ENCODE measurements at places on chromosomes 6 and 20.

DNA sequence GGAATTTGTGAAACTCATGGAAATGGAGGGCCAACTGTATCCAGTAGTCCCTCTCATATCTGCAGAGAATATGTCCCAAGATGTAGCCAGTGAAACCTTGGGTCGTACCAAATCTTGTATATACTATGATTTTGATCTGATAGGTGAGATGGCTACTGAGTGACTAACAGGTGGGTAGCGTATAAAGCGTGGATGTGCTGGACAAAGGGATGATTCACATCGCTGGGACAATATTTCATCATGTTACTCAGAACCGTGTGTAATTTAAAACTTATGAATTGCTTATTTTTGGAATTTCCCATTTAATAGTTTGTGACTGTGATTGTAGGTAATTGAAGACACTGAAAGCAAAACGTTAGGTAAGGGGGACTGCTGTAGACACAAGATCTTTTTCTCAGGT is 144.1 kb downstream of the SMAP1 start:
- no peak for DNase-seq

DNA sequence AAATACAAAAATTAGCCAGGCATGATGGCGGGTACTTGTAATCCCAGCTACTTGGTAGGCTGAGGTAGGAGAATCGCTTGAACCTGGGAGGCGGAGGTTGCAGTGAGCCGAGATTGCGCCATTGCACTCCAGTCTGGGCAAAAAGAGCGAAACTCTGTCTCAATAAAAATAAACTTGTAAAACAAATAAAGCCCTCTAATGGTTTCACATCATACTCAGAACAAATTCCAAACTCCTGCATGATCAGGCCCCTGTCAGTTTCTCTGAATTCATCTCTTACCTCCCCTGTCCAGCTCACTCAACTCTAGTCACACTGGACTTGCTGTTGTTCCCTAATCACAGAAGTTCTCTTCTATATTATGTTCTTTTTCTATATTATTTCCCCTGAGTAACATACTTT is 43.1 kb upstream of the SGK1 start:
- DNase-seq: no peak

GRCh38 chr6:44960898-44961297 is 367.2 kb upstream of the RUNX2 start:
- no peak for DNase-seq

DNA sequence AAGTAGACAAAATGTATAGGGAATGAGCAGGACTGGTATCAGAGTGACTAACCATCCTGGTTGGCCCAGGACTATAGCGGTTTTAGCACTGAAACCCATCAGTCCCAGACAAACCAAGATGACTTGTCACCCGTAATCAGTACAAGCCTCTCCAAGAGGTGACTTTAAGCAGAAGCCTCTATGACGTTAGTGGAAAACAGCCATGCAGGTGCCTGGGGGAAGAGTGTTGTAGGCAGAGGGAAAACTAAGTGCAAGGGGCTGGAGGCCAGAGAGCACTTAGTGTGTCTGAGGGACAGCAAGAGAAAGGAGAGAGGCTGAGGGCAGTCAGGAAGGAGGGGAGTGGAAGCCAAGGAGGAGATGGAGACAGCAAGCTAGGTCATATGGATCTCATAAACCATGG is 2.1 kb downstream of the SGK2 start:
- no peak for DNase-seq

- no peak for DNase-seq
Observed at GRCh38 chr6:41573985-41574384, 27.8 kb downstream of the FOXP4 start.

- no peak for DNase-seq
Observed at GRCh38 chr6:129981598-129981997, 36.8 kb upstream of the L3MBTL3 start.

DNA sequence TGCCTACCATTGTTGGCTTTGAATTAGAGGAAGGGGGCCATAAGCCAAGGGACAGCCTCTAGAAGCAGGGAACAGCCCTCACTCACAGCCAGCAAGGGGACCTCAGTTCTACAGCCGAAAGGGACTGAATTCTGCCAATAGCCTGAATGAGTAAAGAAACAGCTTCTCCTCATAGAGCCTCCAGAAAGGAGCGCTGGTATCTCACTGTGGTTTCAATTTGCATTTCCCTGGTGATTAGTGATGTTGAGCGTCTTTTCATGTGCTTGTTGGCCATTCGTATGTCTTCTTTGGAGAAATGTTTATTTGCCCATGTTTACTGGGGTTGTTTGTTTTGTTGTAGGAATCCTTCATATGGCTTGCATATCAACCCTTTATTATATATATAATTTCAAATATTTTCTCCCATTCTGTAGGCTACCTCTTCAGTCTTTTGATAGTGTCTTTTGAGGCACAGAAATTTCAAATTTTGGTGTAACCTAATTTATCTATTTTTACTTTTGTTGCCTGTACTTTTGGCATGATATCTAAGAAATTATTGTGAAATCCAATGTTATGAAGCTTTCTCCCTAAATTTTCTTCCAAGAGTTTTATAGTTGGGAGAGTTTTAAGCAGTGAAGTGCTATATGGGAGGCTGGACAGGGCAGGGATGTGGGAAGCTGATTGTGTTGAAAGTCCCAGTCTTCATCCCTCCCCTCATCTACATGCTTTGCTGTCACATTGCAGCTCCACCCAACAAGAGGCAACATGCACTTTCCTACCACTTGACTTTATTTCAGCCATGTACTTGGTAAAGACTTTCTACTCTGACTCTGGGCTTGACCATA is 82.3 kb upstream of the SHLD1 start:
- no peak for DNase-seq

DNA sequence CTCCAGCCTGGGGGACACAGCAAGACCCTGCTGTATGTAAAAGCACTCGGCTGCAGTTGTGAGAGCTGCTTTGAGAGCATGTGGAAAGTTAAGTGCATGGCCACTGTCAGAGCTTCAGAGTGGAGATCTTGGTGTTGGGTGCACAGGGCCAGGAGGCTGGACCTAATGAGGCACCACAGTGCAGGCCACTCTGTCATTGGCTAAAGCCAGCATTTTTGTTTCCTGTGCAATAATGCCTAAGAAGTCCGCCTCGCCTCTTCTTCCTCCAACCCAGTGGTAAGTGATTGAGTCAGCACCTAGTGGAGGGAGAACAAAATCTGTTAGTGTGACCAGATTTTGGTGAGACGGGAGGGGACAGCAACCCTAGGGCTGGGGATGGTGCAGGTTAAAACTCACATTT is 60.6 kb downstream of the SSR1 start:
- no peak for DNase-seq

GRCh38 chr6:35596448-35597442 is 84.0 kb upstream of the TULP1 start:
- DNase-seq: no peak

DNA sequence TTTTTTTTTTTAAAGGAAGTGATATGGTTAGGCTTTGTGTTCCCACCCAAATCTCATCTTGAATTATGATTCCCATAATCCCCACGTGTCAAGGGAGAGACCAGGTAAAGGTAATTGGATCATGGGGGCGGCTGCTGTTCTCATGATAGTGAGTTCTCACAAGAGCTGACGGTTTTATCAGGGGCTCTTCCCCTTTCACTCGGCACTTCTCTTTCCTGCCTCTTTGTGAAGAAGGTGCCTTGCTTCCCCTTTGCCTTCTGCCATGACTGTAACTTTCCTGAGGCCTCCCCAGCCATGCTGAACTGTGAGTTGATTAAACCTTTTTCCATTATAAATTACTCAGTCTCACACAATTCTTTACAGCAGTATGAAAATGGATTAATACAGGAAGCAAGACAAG is 64.3 kb downstream of the ZFP64 start:
- no peak for DNase-seq

GRCh38 chr6:134511984-134512683 is 194.2 kb upstream of the SGK1 start:
- DNase-seq: no peak

GRCh38 chr6:152700427-152700826 is 2.7 kb downstream of the MYCT1 start:
- DNase-seq: no peak

DNA sequence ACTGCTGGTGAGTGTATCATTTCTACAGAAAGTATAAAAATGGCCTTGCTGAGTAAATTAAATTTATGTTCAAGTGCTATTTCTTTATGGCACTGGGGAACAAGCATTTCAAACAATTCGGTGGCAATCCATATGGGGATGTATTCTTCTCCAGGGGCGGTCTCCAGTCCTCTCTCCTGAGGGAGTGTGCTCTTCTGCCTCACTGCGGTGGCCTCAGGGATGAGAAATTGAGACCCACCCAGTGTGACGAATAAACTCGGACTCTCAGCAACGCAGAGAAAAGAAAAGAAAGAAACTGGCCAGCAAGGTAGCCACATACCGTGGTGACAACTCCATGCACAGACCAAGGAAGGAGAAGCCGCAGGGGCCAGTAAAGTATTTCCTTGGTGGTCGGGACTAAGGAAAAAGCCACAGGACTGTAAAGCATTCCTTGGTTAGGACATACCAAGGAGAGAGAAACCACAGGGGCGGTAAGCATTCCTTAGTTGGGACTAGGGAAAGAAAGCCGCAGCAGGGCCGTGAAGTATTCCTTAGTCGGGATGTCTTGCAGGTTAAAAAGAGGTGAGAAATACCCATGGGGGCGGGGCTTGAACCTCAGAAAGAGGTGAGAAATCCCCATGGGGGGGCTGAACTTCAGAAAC is 13.6 kb upstream of the GOPC start:
- no peak for DNase-seq

GRCh38 chr6:36724514-36725390 is 27.1 kb downstream of the RAB44 start:
- DNase-seq: peak; percentile 69

GRCh38 chr6:56842686-56843475 is 112.0 kb upstream of the BEND6 start:
- peak; percentile 46 for DNase-seq

DNA sequence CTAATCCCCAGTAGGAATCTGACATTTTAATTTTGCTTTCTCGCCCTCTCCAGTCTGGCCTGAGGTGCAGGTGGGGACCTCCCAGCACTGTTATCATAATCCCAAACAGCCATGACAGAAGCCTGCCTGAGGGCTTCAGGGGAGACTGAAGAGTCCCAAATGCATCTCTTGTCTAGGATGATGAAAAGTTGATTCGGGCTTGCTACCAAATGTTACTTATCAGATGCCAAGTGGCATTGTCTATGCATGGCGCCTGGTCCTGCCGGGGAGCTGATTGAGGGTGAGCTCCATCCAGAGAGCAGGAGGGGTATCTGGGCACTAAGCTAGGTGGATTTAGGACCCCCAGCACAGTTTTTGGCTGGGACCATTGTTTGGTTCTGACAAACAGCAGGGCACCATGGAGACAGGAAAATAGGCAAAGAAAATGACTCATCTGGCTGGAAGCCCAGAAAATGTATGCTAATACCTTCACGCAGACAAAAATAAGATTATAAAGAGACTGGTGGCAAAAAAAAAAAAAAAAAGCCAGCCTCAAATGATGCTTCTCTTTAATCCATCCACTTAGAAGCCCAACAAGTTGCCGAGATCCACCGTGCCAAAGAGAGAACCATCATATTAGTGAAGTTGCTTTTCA is 513.7 kb upstream of the SULF2 start:
- peak; percentile 99 for DNase-seq

- DNase-seq: no peak
Observed at GRCh38 chr6:137849181-137849980, 17.7 kb upstream of the TNFAIP3 start.

DNA sequence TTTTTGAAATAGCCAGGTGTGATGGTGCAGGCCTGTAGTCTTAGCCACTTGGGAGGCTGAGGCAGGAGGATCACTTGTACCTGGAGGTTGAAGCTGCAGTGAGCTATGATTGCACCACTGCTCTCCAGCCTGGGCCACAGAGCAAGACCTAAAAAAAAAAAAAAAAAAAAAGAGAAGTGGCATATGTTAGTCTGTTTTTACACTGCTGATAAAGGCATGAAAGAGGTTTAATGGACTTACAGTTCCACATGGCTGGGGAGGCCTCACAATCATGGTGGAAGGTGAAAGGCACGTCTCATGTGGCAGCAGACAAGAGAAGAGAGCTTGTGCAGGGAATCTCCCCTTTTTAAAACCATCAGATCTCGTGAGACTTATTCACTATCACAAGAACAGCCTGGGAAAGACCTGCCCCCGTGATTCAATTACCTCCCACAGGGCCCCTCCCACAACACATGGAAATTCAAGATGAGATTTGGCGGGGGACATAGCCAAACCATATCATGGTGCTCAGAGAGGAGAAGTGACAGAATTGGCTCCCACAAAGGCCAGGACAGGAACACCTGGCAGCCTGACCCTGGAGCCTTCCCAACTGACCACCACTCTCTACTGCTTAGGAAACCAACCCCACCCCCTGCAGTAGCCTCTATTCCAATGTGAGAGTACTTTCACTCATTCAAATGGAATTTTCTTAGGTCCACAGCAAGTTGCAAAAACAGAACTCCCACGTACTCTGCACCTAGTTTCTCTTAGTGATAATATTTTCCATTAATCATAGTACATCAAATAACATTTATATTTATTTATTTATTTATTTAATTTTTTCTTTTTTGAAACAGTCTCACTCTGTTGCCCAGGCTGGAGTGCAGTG is 29.8 kb downstream of the ARHGAP40 start:
- DNase-seq: no peak

DNA sequence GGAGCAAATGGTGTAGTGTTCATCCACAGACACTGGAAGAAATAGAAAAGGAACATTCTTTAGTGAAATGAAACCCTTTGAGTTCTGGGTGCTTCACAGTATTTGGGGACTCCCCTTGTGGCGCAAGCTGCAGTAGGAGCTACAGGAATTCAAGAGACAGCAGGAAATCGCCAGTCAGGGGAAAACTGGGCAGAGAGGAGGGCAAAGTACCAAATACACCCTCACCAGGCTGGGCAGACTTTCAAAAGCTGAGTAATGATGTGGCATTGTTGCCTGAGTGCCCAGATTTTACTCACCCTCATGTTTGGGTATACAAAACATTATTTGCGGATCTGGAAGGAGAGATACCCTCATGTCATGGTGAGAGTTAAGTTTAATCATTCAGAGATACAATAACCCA is 97.9 kb downstream of the SOD2 start:
- no peak for DNase-seq

GRCh38 chr6:40877362-40877761 is 161.7 kb downstream of the UNC5CL start:
- no peak for DNase-seq

- no peak for DNase-seq
Observed at GRCh38 chr6:6202886-6203285, 117.6 kb downstream of the F13A1 start.

- DNase-seq: no peak
Observed at GRCh38 chr6:54419885-54420284, 111.6 kb downstream of the TINAG start.

DNA sequence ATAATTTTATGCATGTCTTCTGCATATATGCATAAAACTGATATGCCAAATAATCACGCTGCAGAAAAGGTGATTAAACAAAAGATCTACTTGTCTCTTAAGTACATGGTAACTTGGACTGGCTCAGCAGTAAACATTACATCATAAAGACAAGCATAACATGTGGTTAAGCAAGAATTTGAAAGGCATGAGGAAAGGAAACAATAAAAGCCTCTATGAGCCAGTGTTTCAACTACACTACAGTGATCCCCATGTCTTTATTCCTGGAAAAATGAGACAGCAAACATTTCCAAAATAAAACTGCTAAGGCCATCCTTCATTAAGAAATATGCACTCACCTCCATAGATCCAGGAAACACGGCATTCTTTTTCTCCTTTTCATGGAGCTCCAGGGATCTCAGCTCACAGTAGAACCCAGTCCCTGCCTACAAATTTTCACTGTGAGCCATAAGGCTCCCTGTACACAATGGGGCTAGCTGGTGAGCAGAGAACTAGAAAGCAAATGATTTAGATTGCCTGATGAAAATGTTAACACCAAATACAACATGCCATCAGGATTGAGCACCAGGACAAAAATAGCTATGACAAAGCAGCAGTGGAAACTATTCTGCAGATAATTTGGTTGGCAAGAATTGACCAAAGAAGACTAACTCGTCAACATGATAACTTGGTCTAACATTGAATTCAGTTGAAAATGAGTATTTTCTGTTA is 156.1 kb downstream of the COL21A1 start:
- DNase-seq: peak; percentile 4

All from NCI-H345 (cell line).